ENCODE measurements at places on chromosomes 12 and 14. TPM values are rescaled to one million over a fixed set of nuclear protein-coding genes. Genes with fewer than 3 reads are reported as not detected.

MORN3 gene
- 13.3 TPM for total RNA-seq

- no peaks in the 10 kb centered on the region for H3K4me1 ChIP-seq
- H3K4me3 ChIP-seq = no peak overlapping the region
- no peaks in the 10 kb centered on the region for H3K36me3 ChIP-seq
- DNase-seq = no peak
- no peak overlapping the region for H3K27ac ChIP-seq
Measured at GRCh38 chr12:59121451-59121850, 201.1 kb upstream of the LRIG3 start.

GRCh38 chr12:19978193-19978592 lies 390.1 kb upstream of the PDE3A start:
- no peaks in the 10 kb centered on the region for H3K4me1 ChIP-seq
- no peak overlapping the region for H3K27ac ChIP-seq
- no peaks in the 10 kb centered on the region for H3K36me3 ChIP-seq

- H3K27ac ChIP-seq = no peak overlapping the region
- H3K36me3 ChIP-seq = no peaks in the 10 kb centered on the region
- no peaks in the 10 kb centered on the region for H3K4me1 ChIP-seq
- H3K27me3 ChIP-seq = no peaks in the 10 kb centered on the region
- no peak for DNase-seq
Measured at GRCh38 chr12:117596968-117597367, 235.5 kb upstream of the NOS1 start.

- H3K36me3 ChIP-seq = no peaks in the 10 kb centered on the region
- no peaks in the 10 kb centered on the region for H3K27me3 ChIP-seq
- no peaks in the 10 kb centered on the region for H3K4me1 ChIP-seq
- no peak for DNase-seq
- H3K27ac ChIP-seq = no peak overlapping the region
Measured at GRCh38 chr14:52873694-52874093, 77.2 kb downstream of the FERMT2 start.

GRCh38 chr12:115386946-115387345 lies 703.0 kb upstream of the TBX3 start:
- no peak overlapping the region for H3K4me3 ChIP-seq
- H3K36me3 ChIP-seq = no peaks in the 10 kb centered on the region
- no peaks in the 10 kb centered on the region for H3K4me1 ChIP-seq

DNA sequence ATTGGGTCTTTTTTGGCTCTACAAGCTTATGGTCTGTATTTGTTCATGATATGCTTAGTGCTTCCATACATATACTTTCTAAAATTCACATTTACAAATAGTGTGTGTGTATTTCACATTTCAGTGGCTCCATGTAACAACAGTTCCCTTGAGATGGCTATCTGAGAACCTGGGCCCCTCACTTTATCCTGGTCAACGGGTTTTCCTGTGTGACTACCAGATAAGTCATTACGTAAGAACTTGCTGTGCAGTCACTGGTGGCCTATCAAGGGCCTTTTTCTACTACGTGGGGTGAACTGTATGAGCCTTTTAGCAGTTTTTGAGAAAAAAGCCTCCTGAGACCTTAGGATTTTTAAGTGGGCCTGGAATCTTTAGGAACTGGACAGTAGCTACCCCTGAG lies 454.1 kb downstream of the PCNX1 start:
- no peak overlapping the region for H3K4me3 ChIP-seq
- no peaks in the 10 kb centered on the region for H3K27me3 ChIP-seq
- H3K36me3 ChIP-seq = no peaks in the 10 kb centered on the region
- H3K27ac ChIP-seq = no peak overlapping the region

GRCh38 chr12:25623816-25624215 lies 70.7 kb upstream of the LMNTD1 start:
- no peaks in the 10 kb centered on the region for H3K36me3 ChIP-seq
- H3K27me3 ChIP-seq = no peaks in the 10 kb centered on the region
- no peak for DNase-seq
- no peak overlapping the region for H3K27ac ChIP-seq
- H3K4me3 ChIP-seq = no peak overlapping the region
- H3K4me1 ChIP-seq = no peaks in the 10 kb centered on the region

DNA sequence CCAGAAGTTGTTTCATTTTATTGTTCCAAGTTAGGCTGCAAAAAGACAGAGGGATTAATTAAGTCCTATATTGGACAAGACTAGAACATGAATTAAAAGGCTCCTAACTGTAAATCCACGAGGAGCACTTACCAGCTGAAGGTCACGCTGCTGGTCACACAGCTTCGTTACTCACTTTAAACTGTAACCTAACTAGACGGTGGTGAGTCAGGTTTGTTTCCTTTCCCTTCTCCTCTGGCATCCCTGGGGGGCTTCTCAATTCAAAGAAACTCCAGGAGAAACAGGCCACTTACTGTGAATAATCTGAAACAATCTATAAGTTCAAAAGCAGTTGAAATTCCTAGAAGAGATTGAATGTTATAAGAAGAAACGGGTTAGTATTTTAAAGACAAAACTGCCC lies 331.4 kb downstream of the BCAT1 start:
- H3K4me1 ChIP-seq = no peaks in the 10 kb centered on the region
- no peaks in the 10 kb centered on the region for H3K36me3 ChIP-seq
- no peak overlapping the region for H3K27ac ChIP-seq
- DNase-seq = no peak

Data from T-cell (primary cell).